ENCODE measurements at places on chromosomes 6 and 20.

DNA sequence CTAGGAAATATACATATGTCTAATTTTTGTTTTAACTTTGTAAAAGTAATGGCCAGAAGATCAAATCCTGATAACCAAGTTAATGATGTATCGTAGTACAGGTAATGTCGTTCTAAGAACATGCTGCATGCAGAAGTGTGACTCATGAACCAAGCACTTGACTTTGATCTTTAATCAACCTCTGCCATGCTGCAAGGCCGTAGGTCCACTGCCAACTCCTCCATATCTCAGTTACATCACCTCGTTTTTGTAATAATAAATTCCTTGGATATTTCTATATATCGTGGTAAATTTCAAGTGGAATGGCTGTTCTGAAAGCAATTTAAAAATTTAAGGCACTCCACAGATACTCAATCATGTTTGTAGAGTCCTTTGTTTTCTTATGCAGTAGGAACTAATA is 771.7 kb downstream of the EPHA7 start:
- no peak for DNase-seq

GRCh38 chr6:2542858-2543218 is 207.9 kb downstream of the MYLK4 start:
- DNase-seq, result peak; percentile 2

DNA sequence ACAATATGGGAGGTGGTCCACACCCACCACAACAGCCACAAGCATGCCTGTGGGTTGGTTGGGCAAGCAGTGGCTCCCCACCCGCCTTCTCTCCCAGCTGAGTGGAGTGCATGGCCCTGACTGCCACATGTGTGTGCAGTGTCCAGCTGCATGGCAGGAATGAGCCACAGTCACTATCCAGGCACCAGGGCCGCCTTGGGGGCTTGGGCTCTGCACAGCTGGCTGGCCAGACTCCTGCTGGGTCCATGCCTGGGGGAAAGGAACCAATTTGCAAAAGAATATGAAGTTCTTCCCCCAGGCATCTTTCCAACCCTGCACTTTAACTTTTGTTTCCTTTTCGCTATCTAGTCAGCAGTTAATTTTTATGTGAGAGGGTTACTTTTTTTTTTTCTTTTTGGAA is 11.6 kb upstream of the ASCC3 start:
- no peak for DNase-seq

DNA sequence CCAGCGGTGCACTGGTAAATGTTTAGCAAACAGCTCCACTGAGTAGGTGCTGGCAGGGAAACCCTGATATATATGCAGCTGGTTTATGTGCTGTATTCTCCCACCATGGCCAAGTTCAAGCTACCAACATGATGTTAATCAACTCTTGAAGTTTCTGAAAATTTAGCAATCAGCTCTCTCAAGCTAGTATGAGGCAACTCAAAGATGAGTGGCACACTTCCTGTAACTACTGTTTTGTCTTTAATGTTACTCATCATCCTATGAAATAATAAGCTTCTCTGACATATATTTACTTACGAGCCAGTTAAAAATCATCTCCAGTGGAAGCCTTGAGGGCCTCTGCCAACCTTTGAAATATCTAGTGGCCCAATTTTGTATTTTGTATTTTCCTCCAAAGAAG is 54.7 kb downstream of the TRMT6 start:
- DNase-seq, result no peak

- DNase-seq, result no peak
Measured at GRCh38 chr6:107292715-107293271, 166.6 kb downstream of the PDSS2 start.

DNA sequence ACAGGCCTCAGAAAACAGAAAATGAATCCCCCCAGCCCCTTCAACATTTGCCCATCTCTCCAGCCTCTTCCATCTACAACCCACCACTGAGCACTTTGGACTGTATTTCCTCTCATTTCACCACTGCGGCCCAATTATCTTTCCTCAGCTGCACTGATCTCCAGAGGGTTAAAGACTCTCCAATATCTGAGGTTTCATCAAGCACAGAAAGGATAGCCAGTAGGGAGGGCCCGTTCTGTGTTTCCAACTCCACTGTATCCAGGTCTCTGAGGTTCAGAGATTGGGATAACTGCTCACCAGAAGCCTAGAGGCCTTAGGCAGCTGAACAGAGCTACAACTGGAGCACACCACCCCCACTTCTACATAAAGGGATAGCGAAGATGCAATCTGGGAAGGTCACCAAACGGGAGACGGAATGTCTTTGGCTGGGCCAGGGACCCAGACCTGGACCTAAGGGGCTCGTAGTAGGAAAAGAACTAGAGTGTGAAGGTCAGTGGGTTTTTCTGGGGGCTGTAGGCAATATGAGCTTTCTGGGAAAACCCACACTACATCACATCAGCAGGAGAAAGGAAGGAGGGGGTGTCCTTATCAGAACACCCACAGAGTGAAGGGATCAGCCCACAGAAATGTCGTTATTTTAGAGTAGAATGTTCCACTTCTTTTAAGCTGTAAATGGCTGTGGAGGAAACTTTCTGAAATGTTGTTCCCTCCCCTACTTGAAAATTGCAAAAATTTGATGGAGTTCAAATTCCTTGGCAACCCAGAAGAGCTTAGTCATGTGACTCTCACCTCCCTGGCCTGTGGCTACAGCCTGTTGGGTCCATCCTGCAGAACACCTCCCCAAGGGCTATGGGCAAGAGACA is 7.3 kb downstream of the KCNK5 start:
- no peak for DNase-seq

DNA sequence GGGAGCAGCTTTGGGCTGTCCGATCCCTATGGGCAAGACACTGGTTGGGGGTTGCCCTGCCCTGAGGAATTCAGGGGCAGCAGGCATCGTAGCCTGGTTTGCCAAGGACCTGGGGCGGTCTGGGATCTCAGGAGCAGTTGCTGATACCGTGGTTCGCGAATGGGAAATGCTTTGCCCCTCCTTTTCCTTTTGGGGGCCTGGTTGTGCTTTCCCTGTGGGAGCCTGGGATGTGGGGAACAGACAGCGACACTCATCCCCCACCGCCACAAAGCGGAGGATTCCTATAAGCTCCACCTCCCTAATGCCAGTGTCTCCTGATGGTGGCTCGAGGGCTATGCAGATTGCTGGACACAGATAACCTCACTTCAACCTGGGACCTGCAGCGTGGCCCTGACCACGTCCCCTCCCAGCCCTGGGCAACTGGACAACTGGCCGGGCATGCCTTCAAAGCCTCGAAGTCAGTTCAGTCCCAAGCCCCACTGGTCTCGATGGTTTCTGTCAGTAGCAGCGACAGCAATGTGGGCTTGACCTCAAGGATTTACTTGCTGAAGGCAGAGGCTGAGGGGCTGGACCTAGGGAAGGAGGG is 3.3 kb downstream of the CEBPB start:
- DNase-seq, result peak; percentile 12

DNA sequence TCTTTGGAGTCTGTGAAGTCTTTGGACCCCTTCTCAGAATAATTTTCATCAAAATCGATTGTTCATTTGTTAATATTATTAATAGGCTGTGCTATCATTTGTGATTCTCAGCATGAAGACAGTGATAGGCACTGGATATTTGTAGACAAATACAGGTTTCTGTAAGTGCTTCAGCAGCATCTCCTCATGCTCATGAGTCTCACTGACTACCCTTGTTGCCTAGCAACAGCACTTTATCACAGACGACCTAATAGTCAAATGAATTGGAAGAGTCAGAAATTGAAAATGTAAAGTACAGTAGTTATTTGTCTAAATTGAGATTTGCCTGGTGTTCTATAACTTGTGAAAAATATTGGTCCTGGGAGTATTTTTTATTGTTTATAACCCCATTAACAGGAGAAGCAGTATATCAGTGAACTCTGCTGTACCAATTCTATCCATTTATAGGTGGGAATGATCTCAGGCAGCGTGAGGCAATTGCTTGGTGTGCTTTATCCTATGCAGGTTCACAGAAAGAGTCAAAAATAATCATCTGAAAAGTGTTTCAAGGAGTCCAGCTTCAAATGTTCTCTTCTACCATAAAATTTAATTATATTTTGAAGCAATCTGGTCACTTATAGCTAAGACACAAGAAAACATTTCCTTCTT is 684.6 kb downstream of the RFPL4B start:
- no peak for DNase-seq

DNA sequence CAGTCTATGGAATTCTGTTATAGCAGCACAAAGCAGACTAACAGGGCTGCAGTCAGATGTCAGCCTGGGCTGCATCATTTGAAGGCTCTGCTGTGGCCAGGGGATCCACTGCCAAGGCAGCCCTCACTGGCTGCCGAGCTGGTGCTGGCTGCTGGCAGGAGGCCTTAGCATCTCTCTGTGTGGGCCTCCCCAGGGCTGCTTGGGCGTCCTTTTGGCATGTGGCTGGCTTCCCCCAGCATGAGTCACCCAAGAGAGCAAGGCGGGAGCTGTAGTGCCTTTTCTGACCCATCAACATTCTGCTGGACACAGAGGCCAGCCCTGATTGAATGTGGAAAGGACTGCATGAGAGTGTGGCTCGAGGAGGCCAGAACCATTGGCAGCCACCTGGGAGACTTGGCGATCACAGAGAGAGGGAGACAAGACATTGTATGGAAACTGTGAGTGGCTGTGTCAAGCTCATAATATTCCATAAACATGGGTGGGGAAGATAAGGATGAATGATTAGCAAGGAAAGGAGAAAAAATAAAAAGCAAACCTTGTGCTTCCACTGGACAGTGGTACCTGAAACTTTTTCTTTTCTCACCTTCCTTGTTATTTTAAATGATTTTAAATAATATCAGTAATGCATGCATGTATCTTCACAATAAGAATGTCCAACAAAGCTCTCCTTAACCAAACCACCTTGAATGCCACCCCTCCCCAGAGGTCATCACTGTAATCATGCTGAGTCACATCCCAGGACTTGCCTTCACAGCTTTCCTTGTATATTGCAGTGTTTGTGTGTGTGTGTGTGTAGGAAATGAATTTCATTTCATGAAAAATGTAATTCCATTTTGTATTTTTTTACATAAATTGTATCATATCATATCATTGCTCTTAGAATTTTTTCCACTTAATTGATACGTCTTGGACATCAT is 55.0 kb upstream of the VSX1 start:
- DNase-seq, result peak; percentile 92

DNA sequence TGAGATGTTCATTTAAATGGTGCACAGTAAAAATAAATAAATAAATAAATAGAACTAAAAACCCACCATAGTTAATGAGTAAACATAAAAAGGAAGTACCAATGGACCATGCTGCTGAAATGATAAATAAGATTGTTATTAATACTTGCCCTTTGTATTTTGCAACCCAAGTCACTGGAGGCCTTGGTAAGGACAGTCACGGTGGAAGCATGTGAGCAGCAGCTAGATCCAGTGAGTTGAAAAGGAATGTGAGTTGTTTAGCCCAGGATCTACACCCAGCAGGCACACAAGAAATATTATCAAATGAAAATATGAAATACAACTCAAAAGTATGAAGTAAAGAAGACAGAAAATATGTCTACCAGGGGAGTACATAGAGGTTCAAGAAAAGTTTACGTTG is 6.7 kb downstream of the LGSN start:
- DNase-seq, result peak; percentile 2

- DNase-seq, result no peak
Measured at GRCh38 chr20:17281478-17281877, 54.6 kb downstream of the PCSK2 start.

GRCh38 chr6:150720774-150721233 is 121.1 kb downstream of the PLEKHG1 start:
- no peak for DNase-seq

- no peak for DNase-seq
Measured at GRCh38 chr6:142008016-142008735, 124.5 kb upstream of the GJE1 start.

- no peak for DNase-seq
Measured at GRCh38 chr6:69863766-69864165, 2.6 kb upstream of the COL19A1 start.

GRCh38 chr20:36113036-36113435 is 41.5 kb upstream of the EPB41L1 start:
- DNase-seq, result no peak

- DNase-seq, result no peak
Measured at GRCh38 chr20:58822149-58822548, 28.6 kb downstream of the GNAS-AS1 start.

GRCh38 chr20:51402201-51402600 is 140.3 kb downstream of the NFATC2 start:
- no peak for DNase-seq

- DNase-seq, result peak; percentile 71
Measured at GRCh38 chr6:30722280-30723112, 2.3 kb downstream of the TUBB start.

GRCh38 chr20:8443464-8444072 is 311.5 kb downstream of the PLCB1 start:
- DNase-seq, result no peak

DNA sequence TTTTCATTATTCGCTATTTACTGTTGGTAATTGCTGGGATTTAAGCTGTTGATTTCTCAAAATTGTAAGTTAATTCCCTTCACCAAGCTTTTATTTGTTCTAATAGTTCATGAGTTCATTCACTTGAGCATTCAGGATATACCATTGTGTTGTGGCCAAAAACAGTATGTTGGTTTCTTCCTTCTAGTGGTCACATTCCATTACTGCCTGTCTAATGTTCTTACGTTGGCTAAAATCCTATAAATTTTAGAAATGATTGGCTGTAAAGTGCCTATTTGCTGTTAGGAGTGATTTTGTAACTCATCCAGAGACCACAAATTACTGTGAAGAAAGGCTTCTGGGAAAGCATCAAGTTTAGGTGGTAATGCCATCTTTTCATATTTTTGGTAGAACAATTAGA is 76.3 kb downstream of the FARS2 start:
- DNase-seq, result peak; percentile 48

GRCh38 chr20:300345-300990 is 3.1 kb downstream of the ZCCHC3 start:
- no peak for DNase-seq

DNA sequence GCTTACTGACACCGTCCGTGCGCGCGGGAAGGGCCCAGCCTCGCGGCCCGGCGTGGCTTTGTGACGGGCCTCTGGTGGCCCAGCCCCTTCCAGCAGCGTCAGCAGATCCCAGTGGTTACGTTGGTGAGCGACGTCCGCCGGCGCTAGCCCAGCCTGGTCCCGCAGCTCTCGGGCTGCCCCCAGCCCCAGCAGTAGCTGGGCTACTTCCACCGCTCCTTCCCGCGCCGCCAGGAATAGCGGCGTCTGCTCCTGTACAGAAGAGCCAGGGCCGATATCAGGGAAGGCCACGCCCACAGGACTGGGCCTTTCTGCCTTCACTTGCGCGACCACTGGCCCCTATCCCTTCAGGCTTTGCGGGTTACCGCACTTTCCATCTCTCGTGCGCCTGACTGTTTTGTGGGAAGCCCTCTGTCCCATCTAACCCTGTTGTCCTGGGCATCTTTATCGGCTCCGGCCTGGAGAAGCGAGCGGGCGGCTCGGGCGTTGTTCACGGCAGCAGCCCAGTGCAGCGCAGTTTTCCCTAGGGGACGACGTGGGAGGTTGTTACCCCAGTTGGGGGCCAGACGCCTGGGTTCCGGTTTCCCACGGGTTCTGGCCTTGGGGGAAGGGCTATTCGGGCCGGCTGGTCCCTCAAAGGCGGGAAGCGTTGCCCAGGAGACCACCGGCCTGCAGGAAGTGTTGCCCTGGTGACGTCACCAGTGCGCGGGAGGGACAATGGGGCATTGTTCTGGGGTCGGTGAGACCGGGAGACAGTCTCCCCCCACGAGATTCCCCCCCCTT is 3.6 kb upstream of the GPSM3 start:
- DNase-seq, result peak; percentile 51

Measured in HFFc6 (cell line).